ENCODE measurements at places on chromosomes 13 and 19.

DNA sequence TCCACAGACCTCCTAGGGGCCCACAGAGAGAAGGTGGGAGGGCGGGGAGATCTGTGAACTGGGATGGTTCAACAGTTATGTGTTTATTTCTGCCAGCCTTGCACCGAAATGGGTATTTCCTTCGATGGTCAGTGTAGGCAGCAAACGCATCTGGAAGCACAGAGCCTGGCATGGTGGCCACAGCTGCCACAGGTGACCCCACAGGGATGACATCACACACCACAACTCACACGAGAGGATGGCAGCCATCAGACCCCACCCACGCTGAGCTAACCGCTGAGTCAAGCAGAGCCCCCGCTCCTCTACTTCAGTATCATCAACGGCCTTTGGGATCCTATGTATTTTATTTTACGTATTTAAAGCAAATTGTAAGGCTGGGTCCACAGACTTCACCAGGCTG is 37.4 kb downstream of the NAXD start:
- DNase-seq: no peak

GRCh38 chr19:16604615-16605014 is 23.4 kb downstream of the MED26 start:
- DNase-seq: no peak

DNA sequence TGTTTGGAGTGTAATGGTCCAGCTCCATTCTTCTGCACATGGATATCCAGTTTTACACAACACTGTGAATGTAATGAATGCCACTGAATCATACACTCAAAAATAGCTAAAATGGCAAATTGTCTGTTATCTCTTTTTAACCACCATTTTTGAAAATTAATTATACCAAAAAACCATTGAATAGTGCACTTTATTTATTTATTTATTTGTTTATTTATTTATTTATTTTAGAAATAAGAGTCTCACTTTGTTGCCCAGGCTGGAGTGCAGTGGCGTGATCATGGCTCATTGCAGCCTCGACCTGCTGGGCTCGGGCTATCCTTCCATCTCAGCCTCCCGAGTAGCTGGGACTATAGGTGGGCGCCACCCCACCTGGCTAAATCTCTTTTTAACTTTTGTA is 7.3 kb upstream of the CEACAM19 start:
- DNase-seq: no peak

DNA sequence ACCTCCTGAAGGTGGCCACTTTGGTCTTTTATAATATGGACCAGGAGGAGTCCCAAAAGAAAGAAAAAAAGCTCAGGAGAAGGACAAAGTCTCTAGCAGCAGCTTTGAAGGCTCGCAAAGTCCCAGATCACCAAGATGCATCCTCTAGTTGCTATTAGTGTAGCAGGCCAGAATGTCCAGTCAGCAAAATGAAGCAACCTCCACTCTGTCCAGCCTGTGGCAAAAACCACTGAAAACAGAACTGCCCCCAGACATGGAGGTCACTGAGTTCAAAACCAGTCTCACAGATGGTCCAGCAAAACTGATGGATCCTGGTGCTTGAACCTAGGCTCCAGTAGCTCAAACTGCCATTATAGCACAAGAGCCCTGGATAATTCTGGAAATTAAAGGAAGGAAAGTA is 10.4 kb downstream of the LILRB4 start:
- DNase-seq: no peak

DNA sequence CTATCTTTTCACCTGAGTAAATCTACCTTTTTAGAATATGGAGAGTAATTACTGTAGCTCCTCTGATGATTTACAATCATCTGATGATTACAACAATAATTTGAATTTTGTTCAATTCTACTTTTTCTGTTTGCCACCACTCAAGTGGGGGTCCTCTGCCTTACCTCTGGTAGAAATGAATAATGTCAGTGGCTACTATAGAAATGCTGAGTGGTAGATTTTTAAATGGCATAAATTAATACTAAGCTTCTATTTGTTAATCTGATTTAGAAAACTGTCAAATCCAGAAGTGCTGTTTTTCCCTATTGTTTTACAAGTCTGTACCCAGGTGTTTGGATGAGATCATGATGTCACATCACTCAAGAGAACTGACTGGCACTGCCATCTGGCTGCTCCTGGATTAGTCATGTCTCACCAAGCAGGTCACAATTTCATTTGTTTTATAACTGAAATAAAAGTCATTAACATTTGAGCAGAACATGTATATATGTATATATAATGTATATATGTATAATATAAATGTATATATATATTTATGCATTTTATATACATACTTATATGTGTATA is 494.8 kb downstream of the TBC1D4 start:
- no peak for DNase-seq

GRCh38 chr19:18301718-18302111 is 20.3 kb upstream of the JUND start:
- DNase-seq: no peak

GRCh38 chr19:58059003-58059670 is at the start of gene ZNF135:
Gene ZNF135, plus strand, starts transcription at chr19:58059282. Its CDS starts 721 bp downstream, at chr19:58060003.
- DNase-seq: peak; percentile 86

DNA sequence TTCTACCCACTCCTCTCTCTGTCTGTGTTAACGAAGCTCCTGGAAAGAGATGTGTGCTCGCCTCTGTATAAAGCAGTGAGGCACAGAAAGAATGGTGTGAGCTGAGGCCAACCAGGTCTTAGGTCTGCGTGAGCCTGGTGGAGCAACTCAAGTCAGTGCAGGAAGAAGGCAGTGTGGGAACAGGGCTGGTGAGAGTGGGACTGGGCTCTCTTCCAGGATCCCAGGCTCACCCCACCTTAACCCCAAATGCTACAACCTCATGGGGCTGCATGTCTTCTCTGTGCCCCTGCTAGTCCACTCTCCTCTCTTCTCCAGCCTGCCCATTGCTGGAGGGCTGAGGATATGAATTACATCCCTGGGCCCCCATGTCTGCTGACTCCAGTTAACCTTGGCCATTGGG is 127.4 kb downstream of the DCT start:
- no peak for DNase-seq

GRCh38 chr19:10473192-10473591 is 30.0 kb downstream of the KEAP1 start:
- DNase-seq: no peak

GRCh38 chr19:28239270-28239669 is 973.7 kb downstream of the UQCRFS1 start:
- DNase-seq: no peak

- DNase-seq: no peak
Measured at GRCh38 chr13:74667656-74668203, 533.5 kb upstream of the KLF12 start.

- no peak for DNase-seq
Measured at GRCh38 chr13:110309661-110310524, 2.8 kb downstream of the COL4A2 start.

DNA sequence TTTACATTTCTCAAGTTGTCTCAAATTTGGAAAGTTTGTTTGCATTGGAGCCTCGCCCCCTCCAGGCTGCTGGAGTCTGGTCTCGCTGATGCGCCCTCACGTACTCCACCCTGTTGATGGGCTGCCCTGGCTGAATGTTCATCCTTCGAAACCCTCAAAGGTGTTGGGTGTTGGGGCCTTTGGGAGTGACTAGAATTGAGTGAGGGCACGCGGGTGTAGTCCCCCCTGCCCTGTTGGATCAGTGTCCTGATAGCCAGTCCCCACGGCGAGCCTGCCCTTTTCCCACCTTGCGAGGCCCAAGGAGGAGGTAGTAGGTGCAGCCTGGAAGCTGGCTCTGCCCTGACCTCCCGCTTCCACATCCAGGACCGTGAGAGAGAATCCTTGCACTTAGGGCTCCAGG is 14.8 kb downstream of the TFDP1 start:
- no peak for DNase-seq

- DNase-seq: no peak
Measured at GRCh38 chr13:40094056-40094455, 438.6 kb downstream of the COG6 start.

GRCh38 chr13:44088411-44088810 is 208.7 kb downstream of the LACC1 start:
- DNase-seq: no peak

DNA sequence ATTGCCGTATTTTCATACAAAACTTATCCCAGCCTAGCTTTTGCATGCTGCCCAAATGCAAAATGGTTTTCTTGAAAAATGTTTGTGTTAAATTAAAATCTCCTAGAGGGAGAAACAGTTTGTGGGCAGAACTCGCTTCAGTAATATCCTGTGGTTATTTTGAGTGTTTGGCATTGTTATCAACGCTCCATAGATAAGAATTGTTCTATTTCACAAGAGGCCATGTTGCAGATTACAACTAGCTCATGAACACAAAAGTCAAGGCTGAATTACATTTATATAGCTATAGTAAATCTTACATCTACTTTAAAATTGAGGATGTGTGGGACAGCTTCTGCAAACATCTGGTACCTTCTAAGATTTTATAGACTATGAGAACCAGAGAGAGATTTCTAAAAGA is 447.9 kb downstream of the DCT start:
- DNase-seq: no peak

DNA sequence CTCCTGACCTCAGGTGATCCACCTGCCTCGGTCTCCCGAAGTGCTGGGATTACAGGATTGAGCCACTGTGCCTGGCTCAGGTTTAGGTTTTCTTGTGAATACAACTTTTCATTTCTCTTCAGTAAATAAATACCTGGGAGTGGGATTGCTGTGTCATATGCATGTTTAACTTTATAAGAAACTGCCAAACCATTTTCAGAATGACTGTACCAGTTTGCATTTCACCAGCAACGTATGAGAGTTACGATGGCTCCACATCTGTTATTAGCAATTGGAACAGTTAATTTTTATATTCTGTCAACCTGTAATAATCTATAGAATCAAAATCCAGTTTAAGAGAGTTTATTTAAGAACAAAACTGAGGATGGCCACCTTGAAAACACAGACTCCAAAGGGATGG is 52.2 kb downstream of the TEX26 start:
- DNase-seq: no peak

DNA sequence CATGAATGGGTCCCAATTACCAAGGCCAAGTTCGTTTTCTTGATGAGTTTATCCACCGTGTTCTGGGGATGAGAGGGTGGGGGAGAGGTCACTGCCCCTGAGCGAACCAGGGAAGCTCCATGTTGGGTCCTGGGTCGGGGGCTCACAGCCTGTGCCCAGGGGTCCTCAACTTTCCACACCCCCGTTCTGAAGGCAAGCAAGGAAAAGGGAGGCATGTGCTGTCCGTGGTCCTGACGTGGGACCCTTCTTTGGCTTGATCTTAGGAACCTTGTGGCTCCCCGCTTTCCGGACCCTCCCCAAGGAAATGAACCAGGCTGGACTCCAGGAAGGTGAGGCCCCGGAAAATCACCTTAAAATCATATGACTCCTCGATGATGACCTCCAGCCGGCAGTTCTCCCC is 18.2 kb upstream of the MEIS3 start:
- no peak for DNase-seq

GRCh38 chr13:28505543-28506135 is 10.7 kb upstream of the FLT1 start:
- no peak for DNase-seq

- no peak for DNase-seq
Measured at GRCh38 chr13:46617229-46617721, 64.3 kb downstream of the LRCH1 start.

DNA sequence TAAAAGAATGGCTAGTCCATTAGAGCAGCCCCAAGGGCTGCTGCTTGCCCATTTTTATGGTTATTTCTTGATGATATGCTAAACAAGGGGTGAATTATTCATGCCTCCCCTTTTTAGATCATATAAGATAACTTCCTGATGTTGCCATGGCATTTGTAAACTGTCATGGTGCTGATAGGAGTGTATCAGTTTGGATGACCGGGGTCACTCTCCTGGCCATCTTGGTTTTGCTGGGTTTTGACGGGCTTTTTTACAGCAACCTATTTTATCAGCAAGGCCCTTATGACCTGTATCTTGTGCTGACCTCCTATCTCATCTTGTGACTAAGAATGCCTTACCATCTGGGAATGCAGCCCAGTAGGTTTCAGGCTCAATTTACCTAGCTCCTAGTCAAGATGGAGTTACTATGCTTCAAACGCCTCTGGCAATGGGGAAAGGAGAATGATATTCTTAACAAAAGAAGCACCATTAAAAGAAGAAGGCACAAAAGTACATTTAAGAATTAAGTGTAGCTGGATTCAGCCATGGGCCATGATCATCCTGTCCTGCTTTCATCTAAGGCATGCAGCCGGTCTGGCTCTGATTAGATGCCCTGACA is 1156.0 kb downstream of the PCDH9 start:
- DNase-seq: no peak

DNA sequence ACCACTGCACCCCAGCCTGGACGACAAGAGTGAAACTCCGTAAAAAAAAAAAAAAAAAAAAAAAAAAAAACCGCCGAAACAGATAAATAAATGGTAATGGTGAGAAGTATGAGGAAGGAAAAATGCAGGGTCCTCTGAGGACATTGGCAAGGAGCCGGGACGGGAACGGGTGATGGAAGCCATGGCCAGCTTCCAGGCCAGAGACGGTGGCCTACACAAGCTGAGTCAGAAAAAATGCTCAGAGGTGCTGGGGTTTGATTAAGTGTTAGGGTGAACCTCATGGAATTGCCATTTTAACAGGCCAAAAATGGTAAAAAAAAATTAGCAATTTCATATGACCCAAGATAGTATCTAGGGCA is 866 bp upstream of the ZSWIM4 start:
- DNase-seq: no peak

DNA sequence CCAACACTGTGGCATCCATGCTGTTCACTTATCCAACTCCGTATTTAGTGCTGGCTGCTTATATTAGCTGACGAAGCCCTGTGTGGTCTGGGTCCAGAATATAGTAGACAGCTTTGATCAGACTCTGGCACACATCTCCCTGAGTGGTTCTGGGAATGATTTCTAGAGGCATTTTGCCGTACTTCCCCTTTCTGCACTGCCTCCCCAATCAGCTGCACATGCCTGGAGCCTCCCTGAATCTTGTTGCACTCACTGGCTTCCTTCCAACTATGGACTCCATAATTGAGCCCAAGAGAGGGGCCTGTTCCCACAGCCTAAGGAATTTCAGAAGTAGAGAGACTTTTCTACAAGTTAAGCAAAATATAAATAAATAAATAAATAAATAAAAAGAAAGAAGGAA is 30.4 kb upstream of the PCDH8 start:
- no peak for DNase-seq

DNA sequence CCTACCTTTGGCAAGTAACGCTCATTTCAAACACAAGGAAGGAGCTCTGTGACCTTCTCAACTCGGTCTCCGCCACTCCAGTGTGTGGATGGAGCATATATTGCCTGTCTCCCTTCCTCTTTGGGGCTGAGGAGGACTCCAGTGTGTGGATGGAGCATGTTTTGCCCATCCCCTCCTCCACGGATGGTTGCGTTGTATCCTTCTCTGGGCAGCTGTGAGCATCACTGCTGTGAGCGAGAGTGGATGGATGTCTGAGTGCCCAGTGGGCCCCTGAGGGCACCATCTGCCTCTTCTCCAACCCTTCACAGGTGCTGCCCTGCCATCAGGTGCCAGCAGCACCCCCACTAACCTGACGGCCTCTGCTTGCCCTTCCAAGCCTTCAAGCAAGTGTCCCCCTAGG is 186.2 kb downstream of the TEX29 start:
- DNase-seq: no peak

- DNase-seq: no peak
Measured at GRCh38 chr13:47334173-47334572, 437.3 kb upstream of the HTR2A start.

- no peak for DNase-seq
Measured at GRCh38 chr13:108962654-108963053, 333.2 kb downstream of the MYO16 start.

GRCh38 chr13:67107979-67108378 is 122.2 kb downstream of the PCDH9 start:
- DNase-seq: no peak

GRCh38 chr13:96492766-96493165 is 402.9 kb downstream of the HS6ST3 start:
- no peak for DNase-seq
